NCI-H1694 (cell line): ENCODE measurements at places on chromosomes 1 and 21.

GRCh38 chr1:14778898-14779865 lies 180.7 kb downstream of the KAZN start:
- peak; percentile 35 for DNase-seq

GRCh38 chr1:178633056-178633455 lies 92.0 kb upstream of the RALGPS2 start:
- DNase-seq, result no peak

- no peak for DNase-seq
These were observed 24.1 kb upstream of the FCRL3 start for GRCh38 chr1:157724537-157725220.

- DNase-seq, result no peak
These were observed 51.8 kb downstream of the POU2F1 start for GRCh38 chr1:167272369-167272957.

DNA sequence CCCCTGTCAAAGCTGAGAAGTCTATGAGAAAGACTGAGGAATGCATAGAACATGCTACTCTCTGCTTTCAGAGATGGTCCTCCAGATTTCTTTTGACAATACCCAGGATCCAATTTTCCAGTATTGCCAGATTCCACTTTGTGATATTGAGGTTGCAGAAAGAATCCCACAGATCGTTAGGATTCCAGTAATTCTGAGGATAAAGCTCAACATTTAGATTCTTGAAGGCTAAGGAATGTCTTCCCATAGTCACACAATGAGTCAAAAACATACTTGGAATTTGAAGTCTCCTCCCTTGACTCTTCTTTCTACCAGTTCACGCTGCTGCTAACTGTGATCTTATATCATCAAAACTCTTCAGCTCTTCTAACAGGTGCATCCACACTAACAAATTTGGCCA lies 57.1 kb downstream of the TNFSF18 start:
- DNase-seq, result no peak

GRCh38 chr1:154736841-154737240 lies 128.9 kb upstream of the ADAR start:
- DNase-seq, result no peak

- DNase-seq, result no peak
These were observed 30.9 kb downstream of the SKI start for GRCh38 chr1:2258996-2259395.

DNA sequence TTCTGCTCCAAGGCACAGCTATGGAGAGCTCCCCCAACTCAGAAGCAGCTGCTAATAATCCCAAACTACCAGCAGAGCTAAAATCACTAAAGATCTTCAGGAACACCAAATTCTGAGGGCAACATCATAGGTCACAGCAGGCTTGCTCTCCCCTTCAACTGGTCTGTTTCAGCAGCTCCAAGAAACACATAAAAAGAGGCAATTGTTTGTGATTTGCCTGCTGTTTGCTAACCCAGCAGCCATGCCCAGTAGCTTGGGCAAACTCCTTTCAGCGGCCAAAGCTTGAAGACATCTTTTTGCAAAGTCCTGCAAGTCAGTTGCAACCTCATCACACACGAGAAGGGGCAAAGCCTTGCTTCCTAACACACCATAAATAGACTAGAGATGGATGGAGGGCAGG lies 8.9 kb downstream of the ERI3 start:
- no peak for DNase-seq

DNA sequence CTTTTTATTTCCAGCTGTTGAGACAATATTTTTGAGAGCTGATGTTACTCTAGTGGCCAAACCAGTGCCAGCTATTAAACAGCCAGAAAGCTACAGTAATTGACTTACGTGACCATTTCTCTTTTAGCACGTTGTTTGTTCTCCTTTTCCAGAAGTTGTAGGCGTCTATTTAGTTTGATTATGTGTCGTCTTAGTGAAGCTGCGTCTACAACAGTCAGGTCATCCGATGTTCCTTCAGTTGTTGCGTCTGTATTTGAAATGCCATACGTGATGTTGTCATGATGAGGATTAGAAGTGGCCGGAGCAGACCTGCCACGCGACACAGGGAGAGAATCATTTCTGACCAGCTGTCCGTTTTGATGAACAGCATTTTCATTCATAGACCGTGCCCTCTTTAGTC lies 38.2 kb downstream of the TMEM51 start:
- DNase-seq, result no peak
